Mesothelial cell of epicardium (in vitro differentiated cells): ENCODE measurements at places on chromosomes 1 and 21.

DNA sequence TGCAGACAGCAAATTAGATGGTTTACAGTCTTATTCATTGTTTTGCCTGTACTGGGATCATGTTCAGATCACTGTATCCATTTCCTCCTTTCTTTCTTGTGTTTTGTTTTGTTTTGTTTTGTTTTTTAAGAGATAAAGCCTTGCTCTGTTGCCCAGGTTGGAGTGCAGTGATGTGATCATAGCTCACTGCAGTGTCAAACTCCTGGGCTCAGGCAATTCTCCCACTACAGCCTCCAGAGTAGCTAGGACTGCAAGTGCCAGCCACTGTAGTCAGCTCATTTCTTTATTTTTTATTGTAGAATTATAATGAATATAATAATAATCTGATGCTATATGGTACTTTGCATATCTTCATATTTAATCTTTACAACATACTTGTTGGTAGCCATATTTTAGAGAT is 403.7 kb upstream of the B3GALT2 start:
- no peaks in the 10 kb centered on the region for H3K27me3 ChIP-seq
- H3K27ac ChIP-seq: no peak overlapping the region
- no peak overlapping the region for H3K4me3 ChIP-seq
- H3K4me1 ChIP-seq: peaks cover 15% of the 10 kb centered on the region

DNA sequence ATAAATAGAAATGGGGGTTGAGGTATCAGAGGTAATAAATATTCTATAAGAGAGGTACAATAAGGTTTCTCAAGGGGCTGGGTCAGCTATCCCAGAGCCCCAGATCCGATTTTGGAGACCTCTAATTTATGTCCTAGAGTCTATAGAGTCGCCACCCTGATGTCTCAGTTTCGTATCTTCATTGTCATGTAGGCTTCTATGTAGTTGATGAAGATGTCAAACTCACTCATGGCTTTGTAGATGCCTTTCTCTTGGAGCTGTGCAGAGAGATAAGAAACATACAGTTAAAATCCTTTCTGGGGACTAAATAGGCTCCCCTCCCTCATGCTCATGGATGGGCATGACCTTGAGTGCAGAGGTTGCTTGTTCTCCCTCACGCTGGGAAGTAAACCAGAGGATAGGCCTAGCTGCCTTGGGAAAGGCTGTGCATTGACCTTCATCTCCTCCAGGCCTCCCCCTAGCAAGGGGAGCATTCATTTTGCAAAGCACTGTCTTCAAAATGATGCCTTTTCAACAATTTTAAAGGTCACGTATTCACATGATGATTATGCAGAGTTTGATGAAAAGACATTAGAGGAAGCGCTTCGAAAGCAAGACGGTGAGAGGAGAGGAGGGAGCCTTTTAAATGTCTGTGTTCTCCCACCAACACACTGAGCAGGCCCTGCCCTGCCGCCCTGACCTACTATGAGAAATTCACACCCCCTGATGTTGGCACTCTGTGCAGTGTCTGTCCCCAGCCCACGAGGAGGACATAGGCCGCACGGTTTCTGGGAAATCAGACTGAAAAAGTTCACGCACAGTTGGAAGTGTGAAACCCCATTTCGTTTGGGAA is 1.9 kb upstream of the IL19 start:
- no peak overlapping the region for H3K27ac ChIP-seq
- no peaks in the 10 kb centered on the region for H3K36me3 ChIP-seq
- H3K4me1 ChIP-seq: peaks cover 21% of the 10 kb centered on the region
- DNase-seq: no peak

DNA sequence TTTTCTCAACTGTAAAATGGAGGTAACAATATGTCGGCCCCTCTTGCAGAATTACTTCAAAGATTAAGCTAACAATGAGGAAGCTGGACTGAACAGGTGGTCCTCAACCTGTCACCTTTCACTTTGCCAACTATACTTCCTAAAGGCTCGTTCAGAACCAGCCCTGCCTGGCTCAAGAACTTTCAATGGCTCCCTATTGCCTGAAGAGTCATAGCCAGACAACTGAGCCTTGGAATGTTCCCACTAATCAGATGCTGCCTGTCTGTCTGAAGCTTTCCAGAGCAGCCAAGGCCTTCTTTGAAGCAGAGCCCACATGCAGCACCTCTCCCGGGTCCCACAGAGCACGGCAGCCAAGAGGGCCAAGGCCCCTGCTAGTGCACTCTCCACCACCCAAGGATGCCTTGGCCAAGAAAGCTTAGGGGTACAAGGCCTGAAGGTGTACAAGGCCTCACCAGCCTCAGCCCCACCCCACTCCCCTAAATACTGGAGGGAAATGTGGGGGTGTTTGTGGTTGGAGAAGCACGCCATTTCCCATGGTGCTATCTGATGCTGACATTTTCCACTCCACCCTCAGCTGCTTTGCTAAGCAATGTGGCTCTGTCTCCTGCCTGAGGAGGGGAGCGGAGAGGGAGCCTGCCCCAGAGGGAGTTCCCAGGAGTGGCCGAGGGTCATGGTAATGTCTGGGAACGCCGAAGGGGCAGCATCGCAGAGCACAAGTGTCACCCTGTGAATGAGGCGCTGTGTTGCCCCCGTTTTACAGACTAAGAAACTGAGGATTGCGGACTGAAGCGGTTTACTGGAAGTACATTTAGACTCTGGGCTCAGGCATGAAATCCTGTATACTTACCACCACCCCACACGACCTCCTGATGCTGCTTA is 8.2 kb upstream of the LAPTM5 start:
- peaks cover 5% of the 10 kb centered on the region for H3K4me1 ChIP-seq
- H3K27ac ChIP-seq: no peak overlapping the region
- no peak overlapping the region for H3K4me3 ChIP-seq

- H3K27me3 ChIP-seq: no peaks in the 10 kb centered on the region
- no peak within 1 kb of the TSS for H3K27ac ChIP-seq
- no peaks in the 10 kb centered on the region for H3K36me3 ChIP-seq
- H3K4me3 ChIP-seq: no peak within 1 kb of the TSS
Observed at GRCh38 chr1:28235755-28236655, at the start of gene ATP5IF1. TSS of gene ATP5IF1 (plus strand) at chr1:28236124. CDS start at chr1:28236184, 60 bp downstream.

- no peaks in the 10 kb centered on the region for H3K27me3 ChIP-seq
- peaks cover 36% of the 10 kb centered on the region for H3K4me1 ChIP-seq
- H3K36me3 ChIP-seq: no peaks in the 10 kb centered on the region
- DNase-seq: no peak
- no peak overlapping the region for H3K4me3 ChIP-seq
Observed at GRCh38 chr1:170704256-170704655, 40.3 kb downstream of the PRRX1 start.
